AG09319 (cell line): ENCODE measurements at places on chromosomes 5 and 9.

DNA sequence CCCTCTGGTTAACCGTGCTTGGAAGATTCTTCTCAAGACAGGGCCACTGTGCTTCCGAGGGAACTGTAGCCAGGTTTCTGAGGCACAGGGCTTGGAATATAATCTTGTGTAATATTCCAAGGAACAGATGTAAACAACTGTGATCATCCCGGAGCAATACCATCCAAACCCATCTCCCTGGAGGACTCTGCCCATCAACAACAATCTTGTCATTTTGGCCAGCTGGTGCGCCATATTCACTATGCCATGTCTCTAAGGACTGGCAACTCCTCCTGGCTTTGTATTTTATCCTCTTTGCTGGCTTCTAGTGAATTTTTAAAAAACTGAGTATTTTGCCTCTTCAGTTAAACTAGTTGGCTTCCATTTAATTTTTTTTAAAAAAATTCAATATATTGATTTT is 349.3 kb downstream of the ADAMTS6 start:
- no peak for DNase-seq

DNA sequence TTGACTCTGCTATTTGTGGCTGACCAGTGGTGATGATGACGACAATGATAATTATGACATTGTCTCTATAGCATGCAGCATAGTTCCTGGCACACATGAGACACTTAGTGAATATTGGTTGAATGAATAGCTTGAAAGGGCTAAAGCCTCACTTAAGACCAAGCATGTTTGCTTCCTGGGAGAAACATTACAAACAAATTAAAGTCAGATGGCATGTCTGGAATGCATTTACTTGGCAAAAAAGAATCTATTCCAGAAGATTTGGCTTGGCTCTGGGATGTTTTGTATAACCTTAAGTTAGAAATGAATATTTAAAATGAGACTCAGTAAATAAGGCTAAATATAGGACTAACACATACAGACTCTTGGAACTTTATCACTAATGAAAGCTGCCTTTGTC is 21.6 kb downstream of the GAS1 start:
- no peak for DNase-seq

DNA sequence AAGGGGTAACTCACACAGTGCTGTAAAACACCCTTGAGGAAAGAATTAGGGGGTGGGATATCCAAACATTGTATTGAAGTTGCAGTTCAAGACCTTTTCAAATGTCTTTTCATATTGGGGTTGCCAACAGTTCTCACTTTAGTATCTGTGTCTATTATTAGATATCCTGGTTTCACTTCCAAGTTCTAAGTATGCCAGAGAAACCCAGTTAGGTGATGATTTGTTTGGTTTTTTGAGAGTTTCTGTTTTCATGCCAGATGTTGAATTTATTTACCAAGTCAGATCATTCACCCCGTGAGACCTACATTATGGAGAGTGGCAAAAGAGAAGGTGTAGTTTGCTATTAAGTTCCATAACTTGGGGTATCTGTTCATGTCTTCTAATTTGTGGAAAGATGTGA is 64.5 kb downstream of the C9orf152 start:
- DNase-seq, result no peak

DNA sequence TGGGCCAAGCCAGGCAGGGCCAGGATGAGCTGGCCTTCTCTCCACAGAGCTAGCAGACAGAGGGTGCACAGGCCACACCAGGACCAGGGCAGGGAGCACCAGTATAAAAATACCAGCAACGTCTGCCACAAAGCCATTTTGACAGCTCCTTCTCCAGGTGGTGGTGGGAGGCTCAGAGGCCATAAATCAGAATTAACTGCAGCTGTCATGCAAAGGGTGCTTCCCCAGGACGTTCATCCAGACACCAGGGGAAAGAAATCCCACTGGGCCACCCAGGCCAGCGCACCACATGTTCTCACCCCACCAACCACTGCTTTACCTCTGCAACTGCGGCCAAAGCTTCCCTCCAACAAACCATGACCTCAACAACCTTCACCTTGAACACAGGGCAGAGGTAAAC is 403.7 kb upstream of the TRPC7 start:
- DNase-seq, result no peak

DNA sequence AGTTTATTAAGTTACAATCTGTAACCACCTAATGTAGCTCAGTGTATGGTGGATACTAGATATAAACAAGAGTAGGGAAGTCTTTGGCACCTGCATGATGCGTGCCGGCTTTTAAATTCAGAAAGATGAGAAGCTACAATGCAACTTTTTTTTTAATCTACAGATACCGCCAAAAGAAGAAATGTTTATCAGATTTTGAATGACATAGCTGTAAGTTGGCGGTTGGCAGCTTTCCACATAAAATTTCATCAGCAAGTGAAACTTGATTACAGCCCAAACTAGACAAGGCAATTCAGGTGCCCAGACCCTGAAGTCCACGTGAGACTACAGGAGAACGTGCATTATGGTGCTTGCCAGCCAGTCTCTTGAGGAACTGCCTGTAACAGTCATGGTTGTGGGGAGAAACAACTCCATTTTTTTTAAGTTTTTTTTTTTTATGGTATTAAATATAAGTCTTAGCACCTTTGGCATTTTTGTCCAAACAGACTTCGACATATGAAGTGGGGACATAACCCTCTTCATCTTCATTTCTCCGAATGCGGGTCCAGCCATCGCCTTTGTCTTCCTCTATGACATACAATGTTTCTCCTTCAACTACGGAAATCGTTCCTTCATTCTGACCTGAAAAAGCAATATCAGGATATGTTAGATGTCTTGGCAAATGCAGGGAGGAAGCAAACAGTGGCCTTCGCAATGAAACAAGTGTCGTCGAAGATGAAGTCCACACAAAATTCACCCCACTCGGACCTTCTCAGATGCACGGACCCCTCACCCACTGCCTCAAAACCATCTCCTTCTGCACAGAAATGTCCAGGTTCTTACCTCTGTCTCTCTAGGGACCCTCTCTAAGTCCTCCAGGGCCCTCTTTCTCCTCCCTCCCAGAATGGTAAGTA is 60.4 kb downstream of the USP20 start:
- no peak for DNase-seq
